ENCODE measurements at places on chromosomes 4 and X.

- DNase-seq, result no peak
These were observed 70.1 kb downstream of the IL15 start for GRCh38 chr4:141706445-141706844.

DNA sequence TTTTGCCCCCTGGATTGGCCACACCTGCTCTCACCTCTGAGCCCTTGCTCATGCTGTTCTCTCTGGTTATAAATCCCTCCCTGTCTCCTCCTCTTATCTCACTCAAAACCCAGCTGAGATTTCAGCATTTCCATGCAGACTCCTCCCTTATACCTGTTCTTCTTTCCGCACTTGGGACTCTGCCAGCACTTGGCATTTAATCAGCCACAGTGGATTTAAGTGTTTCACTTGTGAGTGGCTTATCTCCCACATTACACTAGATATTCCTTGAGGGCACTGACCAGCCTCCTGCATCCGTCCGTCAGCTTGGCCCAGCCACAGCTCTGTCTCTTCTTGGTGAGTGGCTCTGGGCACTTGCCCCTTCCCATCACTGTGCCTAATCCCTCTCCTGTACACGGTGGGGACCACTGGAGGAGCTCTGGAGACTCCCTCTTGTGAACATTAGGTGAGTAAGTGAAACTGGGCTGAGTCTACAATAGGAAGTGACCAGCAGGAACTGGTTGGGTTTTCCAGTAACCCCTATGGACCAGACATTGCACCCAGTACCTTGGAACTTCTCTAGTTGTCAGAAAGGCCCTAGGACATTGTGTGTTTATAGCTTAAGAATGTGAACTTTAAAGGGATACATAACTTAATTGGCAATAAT lies 19.9 kb downstream of the FGFBP1 start:
- DNase-seq, result no peak

GRCh38 chr4:34486461-34487363 lies 1757.6 kb downstream of the ARAP2 start:
- DNase-seq, result no peak

DNA sequence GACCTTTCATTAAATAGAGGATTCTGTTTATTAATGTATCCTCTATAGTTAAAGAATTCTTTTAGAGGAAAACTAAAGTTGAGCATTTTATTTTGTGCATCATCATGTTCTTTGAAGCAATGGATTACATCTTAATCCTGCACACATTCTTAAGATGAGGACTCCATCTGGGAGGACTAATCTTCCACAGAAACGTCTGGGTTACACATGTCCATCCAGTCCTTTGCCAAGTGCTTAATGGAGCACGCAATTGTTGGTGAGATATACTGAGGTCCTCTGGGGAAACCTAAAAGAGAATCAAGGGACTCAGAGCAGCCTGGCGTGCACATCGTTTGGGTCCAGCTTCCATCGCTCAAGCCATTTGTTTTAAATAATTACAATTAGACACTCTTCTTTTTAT lies 115.1 kb upstream of the SFRP2 start:
- no peak for DNase-seq

DNA sequence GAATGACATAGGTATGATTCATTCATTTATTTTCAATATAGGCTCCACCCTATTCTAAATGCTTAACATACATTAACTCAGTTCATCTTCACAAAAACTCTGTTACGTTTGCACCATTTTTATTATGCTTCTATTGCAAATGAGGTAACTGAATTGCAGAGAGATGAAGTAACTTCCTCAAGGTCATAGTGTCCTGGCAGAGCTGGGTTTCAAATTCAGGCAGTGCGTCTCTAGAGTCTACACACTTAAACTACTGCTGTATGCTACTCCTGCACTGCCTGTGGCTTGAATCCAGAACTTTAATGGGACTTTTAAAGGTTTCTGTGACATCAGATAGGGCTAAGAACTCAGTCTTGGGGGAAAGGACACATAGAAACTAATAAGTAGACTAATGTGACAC lies 413.4 kb downstream of the UBE2NL start:
- no peak for DNase-seq

DNA sequence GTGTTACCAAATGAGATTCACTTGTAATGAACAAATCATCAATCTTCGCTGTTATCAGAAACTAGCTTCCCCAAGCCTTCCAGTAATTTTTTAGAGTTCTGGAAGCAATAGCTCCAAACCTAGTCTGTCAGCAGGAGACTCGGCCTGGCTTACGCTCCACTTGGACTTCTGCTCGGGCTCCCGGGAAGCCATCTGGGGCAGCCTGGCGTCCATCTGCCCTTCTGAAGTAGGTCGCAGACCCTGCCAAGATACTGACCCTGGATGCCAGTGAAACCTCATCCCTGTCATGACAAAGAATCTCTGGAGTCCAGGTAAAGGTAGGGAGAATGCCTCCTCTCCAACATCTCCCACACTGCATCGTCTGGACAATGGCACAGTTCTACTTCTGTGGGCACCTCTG lies 493.8 kb upstream of the ZFP42 start:
- no peak for DNase-seq

- no peak for DNase-seq
These were observed 36.3 kb downstream of the PDGFRA start for GRCh38 chr4:54265366-54265765.

- DNase-seq, result no peak
These were observed 178.5 kb downstream of the CBR4 start for GRCh38 chr4:168831585-168831918.

GRCh38 chr4:34720571-34720970 lies 1523.7 kb downstream of the ARAP2 start:
- no peak for DNase-seq

DNA sequence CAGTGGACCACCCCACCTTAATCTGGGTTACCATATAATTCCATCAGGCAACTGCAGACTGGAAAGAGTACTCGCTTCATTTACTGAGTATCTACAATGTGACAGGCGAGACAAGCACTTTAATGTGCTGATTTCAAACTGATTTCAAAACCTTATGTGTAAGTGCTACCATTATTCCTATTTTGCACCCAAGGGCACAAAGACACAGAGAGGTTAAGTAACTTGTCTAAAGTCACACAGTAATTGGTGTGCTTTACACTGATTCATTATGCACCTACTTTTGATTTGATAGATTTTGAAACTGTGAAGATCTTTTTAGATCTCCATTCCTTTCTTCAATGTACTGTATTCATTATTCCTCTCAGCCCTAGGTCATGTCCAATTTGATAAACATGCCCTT lies 192.4 kb downstream of the MGST2 start:
- DNase-seq, result no peak

GRCh38 chr4:36757580-36758311 lies 476.3 kb downstream of the DTHD1 start:
- DNase-seq, result no peak

- DNase-seq, result no peak
These were observed at the start of gene TDO2 for GRCh38 chr4:155903453-155903852. Gene TDO2, plus strand, starts transcription at chr4:155903696. Its CDS starts 63 bp downstream, at chr4:155903759.

DNA sequence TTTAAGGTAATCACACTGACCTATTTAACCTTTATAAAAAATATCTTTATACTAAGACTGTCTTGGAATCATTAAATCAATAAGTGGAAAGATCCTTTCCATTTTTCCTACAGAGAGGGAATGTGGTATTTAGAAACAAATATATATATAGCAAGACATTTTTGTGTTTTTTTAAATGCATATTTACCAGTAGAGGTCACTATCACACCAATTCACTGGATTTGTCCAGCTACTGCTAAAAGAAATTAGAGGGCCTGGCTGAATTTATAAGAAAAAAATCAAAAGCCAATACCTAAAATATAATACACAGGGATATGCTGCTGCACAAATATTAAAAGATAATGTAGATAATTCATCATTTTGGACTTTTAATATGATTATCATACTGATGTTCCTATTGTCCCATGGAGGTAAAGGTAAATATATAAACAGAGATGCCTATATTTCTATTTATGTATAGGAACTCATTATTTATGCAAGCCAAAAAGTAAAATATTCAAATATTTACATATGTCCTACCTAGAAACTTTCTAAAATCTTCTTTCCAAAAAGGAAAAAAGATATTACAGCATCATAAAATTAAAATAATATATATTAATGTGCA lies 69.5 kb downstream of the PDE5A start:
- DNase-seq, result no peak
